ENCODE measurements at places on chromosomes 11 and 22.

- DNase-seq = no peak
These were observed 38.0 kb upstream of the CD82 start for GRCh38 chr11:44527476-44527875.

- no peak for DNase-seq
These were observed 520.8 kb upstream of the KIRREL3 start for GRCh38 chr11:127521413-127521812.

- DNase-seq = no peak
These were observed 3.3 kb downstream of the VSIG2 start for GRCh38 chr11:124748481-124749343.

DNA sequence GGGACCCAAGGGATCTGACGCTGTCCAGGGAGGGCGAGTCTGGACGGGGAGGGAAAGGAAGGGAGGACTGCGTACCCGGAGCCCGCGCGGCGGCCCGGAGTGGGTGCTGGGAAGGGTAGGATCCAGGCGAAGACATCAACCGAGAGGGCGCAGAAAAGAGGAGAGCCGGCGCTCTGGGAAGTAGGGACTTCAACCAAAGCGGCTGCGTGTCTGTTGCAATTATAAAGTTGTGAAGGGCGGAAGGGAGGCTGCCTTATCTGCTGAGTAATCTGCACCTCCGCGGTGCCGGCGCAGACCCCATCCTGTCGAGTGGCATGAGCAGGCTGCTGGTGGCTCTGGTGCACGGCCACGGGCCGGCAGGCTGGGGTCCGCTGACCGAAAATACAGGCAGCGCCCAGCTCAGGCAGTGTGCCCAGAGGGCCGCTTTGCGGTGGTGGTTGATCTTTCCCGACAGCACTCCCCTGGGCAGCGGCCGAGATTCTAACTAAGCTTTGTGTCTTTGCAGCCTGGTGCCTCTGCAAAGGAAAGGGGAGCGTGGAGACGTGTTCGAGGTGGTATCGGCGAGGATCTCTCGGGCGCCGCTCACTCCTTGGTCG is 978 bp downstream of the C11orf87 start:
- peak; percentile 44 for DNase-seq

All from NCI-H1105 (cell line).